CD4-positive, alpha-beta T cell treated with Interferon alpha-2 for 1 hour (primary cell): ENCODE measurements at places on chromosomes 1 and 21.
A peak's percentile ranks its signal among the peaks of the same experiment; 100 is the strongest.

DNA sequence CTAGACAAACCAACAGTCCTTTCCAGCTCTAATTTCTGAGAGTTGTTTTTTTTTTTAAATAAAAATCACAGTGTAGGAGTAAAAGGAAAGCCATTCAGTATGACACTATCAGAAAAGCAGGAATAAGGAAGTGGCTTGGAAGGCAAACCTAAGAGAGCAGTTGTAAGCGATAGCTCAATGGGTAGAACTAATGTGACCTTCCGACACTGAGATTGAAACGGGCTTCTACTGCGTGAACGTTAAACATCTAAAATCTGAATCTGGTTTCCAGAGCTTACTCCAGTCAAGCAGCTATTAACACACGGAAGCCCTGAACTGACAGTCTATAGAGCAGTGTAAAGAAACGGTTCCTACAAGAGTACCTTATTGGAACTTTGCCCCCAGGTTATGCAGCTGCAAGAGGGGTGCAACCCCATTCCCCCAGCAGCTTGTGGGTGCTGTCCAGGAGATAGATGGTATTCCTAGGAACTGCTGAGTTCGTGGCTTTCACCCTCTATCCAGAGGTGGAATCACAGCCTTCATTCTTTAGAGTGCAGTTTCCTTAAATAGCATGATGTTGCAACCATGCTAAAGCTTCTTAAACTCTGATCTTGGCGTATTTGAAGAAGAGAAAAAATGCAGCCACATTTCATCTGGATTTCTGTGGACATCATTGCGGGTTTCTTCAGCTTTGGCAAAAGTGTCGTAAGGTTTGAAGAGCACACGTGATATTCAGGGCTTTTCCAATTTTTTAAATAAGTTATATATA, 3.3 kb upstream of the IRF2BP2 start:
- no peak for DNase-seq

GRCh38 chr1:164801791-164802502, 243.0 kb downstream of the PBX1 start:
- no peak for DNase-seq

GRCh38 chr1:223843934-223844786, 1.6 kb downstream of the TP53BP2 start:
- DNase-seq = peak; percentile 54

DNA sequence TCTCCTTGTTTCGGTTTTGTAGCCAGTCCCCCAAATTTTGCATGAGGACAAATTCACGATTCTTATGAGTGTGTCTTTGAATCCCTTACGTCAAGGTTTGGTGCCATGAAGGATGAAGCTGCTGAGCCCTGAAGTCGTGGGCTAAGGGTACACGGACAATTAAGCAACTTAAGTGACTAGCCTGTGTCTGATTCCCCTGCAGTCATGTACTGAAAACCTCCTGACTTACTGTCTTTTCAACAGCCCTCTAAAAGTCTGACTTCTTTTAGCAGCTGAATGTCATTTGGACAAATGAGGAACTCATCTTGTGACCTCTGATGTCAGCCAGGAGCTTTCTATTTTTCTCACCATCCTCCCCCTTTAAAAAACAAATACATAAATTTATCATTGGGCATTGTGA, 27.1 kb upstream of the C1orf105 start:
- no peak for DNase-seq

DNA sequence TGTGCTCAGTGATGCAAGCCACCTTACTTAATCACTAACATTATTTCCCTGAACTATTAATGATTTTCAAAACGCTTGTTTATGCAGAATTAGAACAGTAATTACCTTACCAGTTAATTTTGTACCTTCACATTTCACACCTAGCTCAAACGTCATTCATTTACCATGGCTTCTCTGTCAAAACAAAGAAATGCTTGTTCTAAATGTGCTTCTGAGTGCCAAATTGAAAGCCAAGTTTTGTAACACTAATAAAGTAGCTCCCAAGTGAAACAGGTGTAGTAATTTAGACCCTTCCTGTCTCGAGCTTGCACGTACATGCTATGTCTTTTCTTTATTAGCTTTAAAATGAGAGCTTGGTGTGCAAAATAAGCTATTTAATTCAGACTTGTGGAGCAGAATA, 533.7 kb upstream of the PKN2 start:
- DNase-seq = no peak

DNA sequence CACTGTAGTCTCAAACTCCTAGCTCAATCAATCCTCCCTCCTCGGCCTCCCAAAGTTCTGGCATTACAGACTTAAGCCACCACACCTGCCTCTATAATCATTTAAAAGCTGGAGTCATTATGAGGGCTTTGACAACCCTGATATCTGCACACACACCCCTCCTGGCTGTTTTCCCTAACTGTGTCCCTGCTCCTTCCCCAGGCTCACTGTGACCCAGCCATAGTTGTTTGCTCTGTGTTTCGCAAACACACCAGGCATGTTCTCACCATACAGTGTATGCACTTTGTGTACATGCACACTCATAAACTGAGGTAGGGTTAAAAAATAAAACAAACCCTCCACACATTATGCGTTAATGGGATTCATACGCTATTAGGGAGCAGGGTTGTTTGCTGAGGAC, 21.8 kb upstream of the IL20 start:
- DNase-seq = no peak

DNA sequence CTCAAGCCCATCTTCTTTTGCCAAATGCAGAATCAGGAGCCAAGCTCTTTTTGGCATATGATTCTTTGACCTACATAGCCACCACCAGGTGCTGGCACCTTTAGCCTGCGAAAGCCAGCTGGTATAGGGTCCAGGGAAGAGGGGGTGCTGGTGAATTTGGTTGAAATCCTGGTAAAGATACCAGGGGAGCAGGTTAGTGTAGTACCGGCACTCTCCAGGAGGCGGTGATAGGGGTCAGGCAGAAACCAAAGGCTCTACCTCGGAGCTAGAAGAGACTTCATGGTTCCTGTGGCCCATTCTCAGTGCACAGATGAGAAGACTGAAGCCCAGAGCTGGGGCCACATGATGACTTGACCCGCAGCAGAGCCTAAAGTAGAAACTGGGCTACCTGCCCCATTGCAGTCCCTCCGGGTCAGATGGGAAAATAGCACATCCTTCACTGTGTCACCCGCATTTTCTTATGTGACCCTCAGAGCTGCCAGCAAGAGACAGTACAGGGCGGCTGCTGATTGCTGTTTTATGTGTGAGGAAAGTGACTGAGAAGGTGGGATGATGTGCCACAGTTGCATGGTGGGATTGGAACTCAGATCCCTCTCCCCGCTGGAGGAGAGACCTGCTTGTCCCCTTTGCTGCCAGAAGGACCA, 36.0 kb upstream of the IL19 start:
- peak; percentile 80 for DNase-seq

GRCh38 chr1:10195570-10195969, 14.8 kb upstream of the KIF1B start:
- no peak for DNase-seq
